Stimulated activated naive CD8-positive, alpha-beta T cell treated with anti-CD3 and anti-CD28 coated beads, Interleukin-15, Interleukin-2, amounts not matched to agents 100 U/mL and 50 U/mL, for 24 hours (primary cell): ENCODE measurements at places on chromosomes 3 and 15.
A peak's percentile ranks its signal among the peaks of the same experiment; 100 is the strongest.

GRCh38 chr3:6753536-6753935, 107.4 kb upstream of the GRM7 start:
- no peak for DNase-seq

DNA sequence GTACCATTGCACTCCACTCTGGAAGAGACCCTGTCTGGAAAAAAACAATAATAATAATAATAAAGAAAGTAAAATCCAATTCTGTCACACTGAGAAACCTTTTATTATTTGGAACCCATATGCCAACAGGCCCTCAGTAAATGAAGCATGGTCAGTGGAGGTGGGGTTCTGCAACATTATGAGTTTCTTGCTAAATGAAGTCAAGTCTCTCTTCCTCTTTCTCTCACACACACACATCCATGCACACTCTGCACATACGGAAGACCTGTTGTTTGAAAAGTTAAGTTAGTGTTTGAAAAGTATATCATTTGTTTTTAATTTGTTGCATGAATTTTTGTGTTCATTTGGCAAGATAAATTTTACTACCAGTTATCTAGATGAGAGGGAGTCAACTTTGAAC, 27.8 kb downstream of the GAP43 start:
- DNase-seq, result no peak

GRCh38 chr3:158731938-158732855, at the start of gene RARRES1:
RARRES1 (minus strand) TSS chr3:158732457; CDS start chr3:158732415, 42 bp downstream.
- DNase-seq, result peak; percentile 57

DNA sequence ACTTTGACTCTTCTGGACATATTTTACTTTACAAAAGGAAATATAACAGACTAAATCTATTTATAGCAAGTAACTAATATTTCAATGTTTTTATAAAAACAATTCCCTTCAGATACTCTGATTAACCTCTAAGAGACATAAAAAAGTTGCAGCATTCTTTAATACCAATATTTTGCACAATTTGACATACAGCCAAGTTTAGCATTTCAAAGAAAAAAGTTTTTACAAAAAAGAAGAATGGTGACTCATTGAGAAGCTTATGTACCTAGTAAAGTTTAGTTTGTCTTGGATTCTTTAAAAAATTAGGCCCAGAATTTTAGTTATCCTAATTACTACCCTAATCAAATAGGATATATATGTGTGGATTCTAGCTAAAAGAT, 17.6 kb downstream of the DAZL start:
- no peak for DNase-seq

- DNase-seq, result no peak
Measured at GRCh38 chr3:123275691-123276090, 73.9 kb downstream of the SEC22A start.

- DNase-seq, result no peak
Measured at GRCh38 chr15:78739206-78739605, 72.1 kb downstream of the ADAMTS7 start.

DNA sequence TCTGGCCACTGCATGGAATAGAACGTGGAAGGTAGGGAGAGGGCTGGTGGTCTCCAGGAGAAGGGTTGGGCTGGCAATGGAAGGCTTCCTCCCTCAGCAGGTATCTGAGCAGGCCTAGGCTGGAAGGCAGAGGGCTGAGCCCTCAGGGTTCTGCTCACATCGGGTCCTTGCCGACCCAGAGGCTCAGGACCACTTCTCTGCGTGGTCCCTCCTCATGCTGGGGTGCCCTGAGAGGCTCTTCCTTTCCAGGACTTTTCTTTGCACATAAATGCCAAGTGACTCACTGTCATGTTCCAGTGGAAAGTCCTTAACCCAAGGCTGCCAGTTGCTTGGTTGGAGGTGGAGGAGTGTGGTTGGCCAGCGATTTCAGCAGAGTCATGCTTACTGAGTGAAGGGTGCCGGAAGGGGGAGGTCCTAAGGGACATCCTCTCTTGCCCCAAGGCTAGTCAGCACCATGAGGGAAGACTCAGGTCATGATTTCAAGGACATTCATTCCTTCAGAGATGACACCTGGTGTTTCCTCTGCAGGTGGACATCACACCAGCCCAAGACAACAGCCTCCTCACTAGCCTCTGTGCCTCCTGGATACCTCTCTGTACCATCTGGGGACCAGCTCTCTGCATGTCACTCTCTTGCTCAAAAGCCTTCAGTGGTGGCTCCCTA, 8.2 kb downstream of the SLC6A6 start:
- DNase-seq, result peak; percentile 63

GRCh38 chr15:97174886-97175540, 785.5 kb upstream of the ARRDC4 start:
- no peak for DNase-seq

DNA sequence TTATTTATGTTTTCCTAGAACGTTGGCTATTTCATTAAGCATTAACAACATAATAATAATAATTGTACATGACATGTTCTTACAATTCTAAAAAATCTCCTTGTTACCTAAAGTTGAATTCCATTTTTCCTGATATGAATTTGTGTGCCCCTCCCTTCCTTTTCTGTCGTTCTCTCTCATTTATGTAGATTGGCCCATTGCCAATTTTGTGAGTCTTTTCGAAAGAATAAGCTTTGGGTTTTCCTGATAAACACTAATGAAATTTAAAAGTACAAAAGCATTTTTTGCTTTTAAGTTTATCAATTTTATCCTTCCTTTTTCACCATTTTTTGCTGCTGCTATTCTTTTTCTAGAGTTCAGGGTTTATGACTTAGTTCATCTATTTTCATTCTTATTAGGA, 44.9 kb downstream of the PRR23E start:
- DNase-seq, result no peak
